Mammary epithelial cell (primary cell): ENCODE measurements at places on chromosomes 1 and 21.
A peak's percentile ranks its signal among the peaks of the same experiment; 100 is the strongest.

GRCh38 chr1:94578856-94579255, 37.3 kb upstream of the F3 start:
- DNase-seq: no peak

- no peak for DNase-seq
Observed at GRCh38 chr1:202551683-202552082, 158.6 kb downstream of the SYT2 start.

GRCh38 chr1:143736562-143736961, 235.2 kb downstream of the FAM72C start:
- DNase-seq: no peak

DNA sequence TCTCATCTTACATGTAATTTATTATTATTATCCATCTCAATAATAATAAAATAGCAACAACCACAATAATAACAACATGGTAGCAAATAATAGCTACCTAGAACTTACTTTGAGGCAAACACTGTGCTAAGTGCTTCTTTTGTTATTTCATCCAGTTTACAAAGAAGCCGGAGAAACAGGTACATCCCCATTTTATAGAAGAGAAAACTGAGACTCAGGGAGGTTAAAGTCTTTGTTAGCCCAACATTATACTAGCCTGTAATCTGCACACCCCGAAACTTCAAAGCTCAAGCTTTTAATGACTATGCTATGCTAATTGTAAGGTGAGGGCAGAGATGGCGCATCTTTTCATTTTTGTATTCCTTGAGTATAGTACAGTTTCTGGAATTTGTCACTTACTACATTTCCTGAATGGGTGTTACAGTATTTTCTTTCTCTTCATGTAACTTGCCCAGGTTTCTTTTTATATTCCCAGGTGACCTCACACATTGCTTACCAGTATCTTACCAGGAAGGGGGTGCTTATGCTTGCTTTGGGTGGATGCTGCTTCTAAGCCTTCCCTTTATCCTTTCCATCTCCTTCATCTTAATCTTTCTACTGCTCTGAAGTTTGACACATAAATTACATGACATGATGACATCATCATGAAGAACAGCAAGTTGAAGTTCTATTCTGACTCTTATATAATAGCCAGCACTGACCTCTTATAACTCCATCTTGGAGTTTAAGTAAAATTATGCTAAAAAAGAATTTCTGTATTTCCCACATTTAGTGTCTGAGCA, 8.3 kb downstream of the GCLM start:
- no peak for DNase-seq

DNA sequence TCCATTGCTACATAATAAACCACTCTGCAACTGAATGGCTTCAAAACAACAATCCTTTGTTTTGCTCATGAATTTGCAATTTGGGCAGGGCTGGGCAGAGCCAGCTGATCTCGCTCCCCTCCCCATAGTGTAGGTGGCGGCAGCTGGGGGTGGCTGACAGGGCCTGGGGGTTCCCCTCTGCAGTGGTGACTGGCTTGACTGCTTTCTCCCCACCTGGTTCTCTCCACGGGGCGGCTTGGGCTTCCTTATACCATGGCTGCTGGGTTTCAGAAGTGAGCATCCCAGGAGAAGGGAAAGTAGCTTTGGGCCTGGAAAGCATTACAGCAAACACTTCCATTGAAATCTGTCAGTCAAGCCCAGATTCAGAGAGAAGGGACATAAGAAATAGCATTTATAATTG, 129.7 kb upstream of the ZBTB40 start:
- DNase-seq: no peak

DNA sequence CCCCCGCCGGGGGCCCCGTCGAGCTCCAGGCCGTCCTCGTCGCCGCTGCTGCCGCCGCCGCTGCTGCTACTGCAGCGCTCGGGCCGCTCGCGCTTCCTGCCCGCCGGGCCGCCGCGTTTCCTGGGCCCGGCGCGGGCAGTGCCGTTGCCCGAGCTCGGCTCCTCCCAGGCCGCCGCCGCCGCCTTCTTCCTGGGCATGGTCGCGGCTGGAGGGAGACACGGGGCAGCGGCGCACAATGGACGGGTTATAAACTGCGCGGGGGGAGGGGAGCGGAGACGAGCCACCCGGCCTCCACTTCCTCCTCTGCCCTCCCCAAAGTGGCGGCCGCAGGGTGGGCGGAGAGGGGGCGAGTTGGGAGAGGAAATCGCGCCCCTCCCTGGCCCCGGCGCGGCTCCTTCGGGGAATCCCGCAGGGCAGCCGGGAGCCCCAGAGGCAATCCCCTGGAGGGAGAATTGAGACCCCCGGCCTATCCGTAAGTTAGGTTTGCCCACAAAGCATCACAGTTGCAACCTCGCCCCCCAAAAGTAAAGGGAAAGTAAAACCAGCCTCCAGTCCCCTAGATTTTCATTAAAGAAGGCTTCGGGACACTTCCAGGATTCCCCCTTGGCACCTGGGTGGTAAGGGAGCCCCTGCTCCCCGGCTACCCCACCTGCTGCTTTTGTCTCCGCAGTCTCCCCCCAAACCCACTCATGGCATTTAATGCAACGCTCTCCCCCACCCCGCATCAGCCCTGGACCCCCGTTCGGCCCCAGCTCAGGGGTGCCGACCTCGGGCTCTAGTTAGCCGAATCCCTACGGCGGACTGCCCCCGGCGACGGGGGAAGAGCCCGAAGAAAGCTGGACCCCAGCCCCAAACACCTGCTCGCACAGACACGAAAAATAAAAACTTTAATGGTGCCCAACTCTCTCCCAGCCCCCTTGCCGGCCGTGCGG, 893 bp downstream of the RCC2 start:
- peak; percentile 54 for DNase-seq

- peak; percentile 88 for DNase-seq
Observed at GRCh38 chr1:24149866-24150233, 6.9 kb upstream of the IL22RA1 start.

GRCh38 chr1:99992760-99993467, 23.1 kb downstream of the SLC35A3 start:
- DNase-seq: peak; percentile 23

GRCh38 chr1:97314685-97315084, 593.1 kb downstream of the PTBP2 start:
- DNase-seq: no peak

DNA sequence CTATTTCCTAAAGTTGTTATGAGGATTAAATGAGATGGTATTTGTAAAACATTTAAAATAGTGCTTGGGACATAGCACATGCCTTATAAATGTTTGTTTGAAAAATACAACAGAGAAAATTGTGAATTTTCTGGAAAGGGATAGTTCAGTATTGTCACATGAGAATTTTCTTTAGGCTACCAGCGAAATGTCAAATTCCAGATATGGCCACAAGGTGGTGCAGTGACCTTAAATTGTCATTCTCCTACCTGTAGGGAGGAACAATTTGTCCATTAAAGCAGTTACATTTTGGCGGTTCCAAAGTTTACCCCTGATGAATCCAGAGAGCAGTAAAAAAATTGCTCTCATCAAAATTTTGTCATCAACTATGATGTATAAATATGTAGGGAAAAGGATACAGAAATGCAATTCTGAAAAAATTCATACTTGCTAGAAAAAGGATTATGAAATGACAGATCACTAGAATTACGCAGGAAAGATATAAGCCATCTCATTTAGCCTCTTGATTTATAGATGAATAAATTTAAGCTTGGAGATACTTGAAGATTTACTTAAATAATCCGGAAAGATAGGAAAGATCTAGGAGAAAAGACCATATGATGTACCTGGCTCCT, 50.2 kb upstream of the TSHB start:
- DNase-seq: peak; percentile 39

- DNase-seq: no peak
Observed at GRCh38 chr1:53631622-53632310, 107.2 kb downstream of the GLIS1 start.

DNA sequence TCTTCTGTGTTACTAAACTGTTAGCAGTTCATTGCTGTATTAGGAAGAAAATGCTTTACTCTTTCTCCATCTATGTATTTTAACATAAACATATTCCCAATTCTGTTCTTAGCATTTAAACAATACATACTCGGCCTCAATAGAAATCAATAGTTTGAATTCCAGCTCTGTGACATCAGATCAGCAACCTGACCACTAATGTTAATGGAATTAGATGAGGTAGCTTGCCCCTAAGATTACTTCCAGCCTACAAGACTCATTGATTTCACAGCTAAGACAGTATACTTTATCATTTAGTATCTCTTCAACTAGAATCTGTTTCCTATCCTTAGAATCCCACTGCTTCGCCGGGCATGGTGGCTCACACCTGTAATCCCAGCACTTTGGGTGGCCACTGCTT, 38.9 kb downstream of the EPRS1 start:
- no peak for DNase-seq

DNA sequence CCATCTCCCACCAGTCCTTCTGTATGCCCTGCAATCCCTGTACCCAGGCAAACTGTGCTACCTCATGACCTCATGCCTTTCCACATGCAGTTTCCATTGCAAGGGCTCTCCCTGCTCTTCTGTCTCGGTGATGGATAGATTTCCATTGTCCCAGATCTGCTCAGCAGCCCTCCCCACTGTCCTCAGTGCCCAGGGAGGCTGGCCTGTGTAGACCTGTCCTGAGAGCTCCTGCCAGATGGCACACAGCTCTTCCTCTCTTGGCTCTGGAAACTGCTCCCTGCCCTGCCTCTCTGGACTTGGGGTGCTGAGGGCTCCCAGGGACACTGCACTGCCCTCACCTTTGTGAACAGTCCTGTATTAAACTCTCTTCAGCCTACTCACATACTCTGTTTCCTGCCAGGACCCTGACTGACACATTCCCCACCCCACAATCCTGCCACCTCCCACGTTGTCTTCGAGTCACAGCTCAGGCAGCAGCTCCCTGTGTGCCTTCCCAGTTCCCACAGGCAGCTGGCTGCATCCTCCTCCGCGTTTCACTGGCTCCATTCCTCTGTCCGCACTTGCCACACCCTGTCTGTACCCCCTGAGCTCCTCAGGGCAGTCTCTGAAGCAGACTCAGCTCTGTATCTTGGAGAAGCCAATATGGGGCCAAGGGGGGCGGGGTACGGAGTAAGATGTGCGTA, 57.0 kb downstream of the SPATA46 start:
- peak; percentile 74 for DNase-seq

GRCh38 chr21:35113064-35113463, 64.0 kb upstream of the RUNX1 start:
- peak; percentile 78 for DNase-seq

- DNase-seq: no peak
Observed at GRCh38 chr1:204545881-204546280, 29.7 kb downstream of the MDM4 start.

DNA sequence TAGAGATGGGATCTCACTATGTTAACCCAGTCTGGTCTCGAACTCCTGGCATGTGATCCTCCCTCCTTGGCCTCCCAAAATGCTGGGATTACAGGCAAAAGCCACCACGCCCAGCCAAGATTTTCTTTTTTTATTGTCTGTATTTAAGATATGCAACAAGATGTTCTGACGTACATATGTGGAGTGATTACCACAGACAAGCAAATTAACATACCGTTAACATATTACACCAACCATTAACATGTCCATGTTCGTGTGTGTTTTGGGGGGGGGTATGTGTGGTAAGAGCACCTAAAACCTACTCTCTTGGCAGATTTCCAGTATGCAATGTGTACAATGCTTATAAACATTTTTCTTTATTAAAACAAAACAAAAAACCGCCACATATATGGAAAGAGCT, 10.6 kb upstream of the KCNE2 start:
- DNase-seq: no peak

DNA sequence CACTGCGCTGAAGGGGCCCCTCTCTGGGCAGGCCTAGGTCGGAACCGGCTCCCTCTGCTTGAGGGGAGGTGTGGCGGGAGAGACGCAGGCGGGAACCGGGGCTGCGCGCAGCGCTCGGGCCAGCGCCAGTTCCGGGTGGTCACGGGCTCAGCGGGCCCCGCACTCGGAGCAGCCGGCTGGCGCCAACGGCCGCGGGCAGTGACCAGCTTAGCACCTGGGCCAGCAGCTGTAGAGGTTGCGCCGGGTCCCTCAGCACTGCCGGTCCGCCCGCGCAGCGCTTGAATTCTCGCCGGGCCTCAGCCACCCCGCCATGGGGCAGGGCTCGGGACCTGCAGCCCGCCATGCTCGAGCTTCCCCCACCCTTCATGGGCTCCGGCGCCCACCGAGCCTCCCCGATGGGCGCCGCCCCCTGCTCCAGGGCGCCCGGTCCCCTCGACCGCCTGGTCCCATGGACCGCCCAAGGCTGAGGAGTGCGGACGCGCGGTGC, 254.6 kb downstream of the COL11A1 start:
- DNase-seq: no peak

DNA sequence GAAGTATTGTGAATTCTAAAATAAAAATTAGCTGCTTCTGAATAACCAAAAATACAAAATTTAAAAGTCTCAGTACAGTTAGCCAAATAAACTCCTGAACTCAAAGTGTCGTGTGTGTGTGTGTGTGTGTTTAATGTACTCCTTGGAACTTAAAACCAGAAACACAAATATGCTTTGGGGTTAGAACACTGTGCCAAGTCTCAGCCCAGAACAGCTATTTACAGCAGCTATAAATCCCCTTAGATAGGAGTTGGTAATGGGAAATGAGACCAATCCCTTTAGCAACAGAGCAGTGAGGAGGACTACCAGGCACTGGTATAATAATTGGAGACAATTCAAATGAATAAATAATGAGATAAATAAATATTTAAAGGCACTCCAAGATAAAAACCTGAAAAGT, 83.1 kb downstream of the PATJ start:
- DNase-seq: no peak

DNA sequence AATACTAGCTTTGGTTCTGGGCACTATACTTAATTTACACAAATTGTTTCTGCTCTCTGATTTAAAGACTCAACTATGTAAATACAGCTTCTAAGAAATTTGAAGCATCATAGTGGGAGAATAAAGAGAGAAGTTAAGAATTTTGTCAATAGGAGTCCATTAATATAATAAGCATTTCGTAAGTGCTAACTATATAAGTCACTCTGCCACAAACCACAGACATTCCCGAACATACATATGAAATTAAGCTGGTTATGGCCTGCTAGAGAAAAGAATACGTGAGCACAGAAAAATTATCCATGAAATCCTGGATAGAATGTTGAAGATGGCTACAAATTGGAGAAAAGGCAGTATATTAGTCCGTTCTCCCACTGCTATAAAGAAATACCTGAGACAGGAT, 526.2 kb downstream of the MRPL39 start:
- DNase-seq: no peak

GRCh38 chr21:31892686-31893085, 19.9 kb downstream of the HUNK start:
- no peak for DNase-seq

DNA sequence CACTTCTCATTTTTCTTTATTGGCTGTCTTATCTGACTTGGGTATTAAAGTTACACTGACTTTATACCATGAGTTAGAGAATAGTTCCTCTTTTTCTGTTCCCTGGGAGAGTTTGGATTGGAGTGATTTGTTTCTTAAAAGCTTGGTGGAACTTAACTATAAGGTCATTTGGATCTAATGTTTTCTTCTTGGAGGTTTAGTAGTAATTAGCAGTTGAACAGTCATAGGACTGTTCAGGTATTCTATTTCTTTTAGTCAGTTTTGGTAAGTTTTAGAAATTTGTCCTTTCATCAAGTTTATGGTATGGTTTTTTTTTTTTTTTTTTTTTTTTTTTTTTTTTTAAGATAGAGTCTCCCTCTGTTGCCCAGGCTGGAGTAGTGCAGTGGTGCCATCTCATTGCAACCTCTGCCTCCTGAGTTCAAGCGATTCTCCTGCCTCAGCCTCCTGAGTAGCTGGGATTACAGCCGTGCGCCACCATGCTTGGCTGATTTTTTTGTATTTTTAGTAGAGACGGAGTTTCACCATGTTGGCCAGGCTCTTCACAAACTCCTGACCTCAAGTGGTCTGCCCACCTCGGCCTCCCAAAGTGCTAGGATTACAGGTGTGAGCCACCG, 6.3 kb downstream of the TTC3 start:
- DNase-seq: no peak

GRCh38 chr1:3888301-3888700, 11.8 kb downstream of the C1orf174 start:
- no peak for DNase-seq
